ENCODE measurements at places on chromosomes 2 and 18.

GRCh38 chr2:194100201-194100600, 1556.8 kb upstream of the SLC39A10 start:
- DNase-seq: no peak

DNA sequence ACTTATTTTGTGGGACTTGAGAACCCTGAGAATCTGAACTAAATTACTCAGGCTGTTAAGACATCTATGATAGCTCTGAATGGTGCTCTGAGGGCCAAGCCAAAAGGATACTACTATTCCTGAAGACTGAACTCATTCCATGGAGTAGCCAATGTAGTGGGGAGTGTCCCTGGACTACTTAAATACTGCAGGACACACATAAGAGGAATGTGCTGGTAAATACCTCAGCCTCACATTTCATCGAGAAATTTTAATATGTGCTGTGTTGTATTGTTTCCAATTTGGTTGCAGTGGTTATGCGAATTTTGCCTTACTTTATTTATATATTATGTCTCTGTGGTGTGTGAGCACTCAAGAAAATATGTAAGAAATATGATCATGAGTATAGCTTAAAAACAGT, 264.4 kb upstream of the FIGN start:
- DNase-seq: no peak

- DNase-seq: no peak
Observed at GRCh38 chr2:75066121-75066902, 107.9 kb downstream of the POLE4 start.

GRCh38 chr2:108621087-108621559, 86.9 kb downstream of the LIMS1 start:
- peak; percentile 75 for DNase-seq

DNA sequence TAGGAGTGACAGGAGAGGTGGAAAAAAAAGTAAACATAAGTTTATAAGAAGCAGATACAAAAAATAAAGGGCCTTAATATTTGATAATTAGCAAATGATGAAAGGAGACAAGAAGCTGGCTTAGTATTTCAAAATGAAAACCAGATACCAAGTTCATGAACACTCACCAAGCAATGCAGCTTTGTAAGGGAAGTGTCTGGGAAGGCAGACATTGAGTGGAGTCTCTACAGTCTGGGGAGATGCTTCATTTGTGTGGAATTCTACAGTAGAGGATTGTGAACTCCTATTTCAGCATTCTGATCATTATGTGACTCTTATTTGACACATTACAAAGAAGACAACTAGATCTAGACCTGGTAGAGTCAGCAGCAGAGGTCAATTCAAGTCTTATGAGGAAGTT, 1072.7 kb downstream of the DSC3 start:
- DNase-seq: no peak

DNA sequence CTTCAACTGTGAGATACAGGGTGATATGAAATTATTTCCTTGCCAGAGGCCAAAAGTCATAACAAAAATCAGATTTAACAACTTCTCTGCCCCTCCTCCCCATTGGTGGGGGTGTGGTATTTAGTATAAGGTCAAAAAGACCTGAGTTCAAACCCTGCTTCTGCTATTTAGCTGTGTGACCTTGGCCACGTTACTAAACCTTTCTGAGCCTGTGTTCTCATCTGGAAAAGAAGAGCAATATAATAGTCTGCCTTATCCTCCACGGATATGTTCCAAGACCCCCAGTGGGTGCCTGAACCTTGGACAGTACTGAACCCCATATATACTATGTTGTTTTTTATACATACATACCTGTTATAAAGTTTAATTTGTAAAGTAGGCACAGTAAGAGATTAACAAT, 3.7 kb downstream of the CDC42EP3 start:
- no peak for DNase-seq

- DNase-seq: no peak
Observed at GRCh38 chr18:46574000-46574742, 82.8 kb downstream of the LOXHD1 start.

GRCh38 chr2:101736861-101737291, 39.4 kb downstream of the MAP4K4 start:
- no peak for DNase-seq

DNA sequence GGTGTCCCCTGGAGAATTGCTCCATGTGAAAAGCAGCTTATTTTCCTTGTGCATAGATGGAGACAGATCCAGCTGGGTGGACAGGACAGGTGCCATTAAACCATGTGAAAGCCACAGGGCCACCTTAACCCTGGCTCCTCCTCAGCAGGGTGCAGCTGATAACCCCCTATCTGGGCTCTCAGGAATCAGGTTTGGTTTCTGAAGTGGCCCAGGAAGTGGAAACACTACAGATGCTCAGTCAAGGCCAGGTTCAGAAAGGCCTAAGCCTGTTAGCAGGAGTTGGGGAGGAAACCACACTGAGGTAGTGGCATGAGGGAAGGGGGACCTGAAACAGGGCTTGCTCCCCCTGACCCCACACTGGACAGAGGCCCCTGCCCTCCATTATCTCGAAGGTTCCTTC, 217.0 kb downstream of the SPP2 start:
- no peak for DNase-seq

- DNase-seq: no peak
Observed at GRCh38 chr2:236685361-236685760, 115.7 kb downstream of the ACKR3 start.

- no peak for DNase-seq
Observed at GRCh38 chr2:37276291-37276690, 44.8 kb downstream of the NDUFAF7 start.
